Ovary (tissue), 10 donors: ENCODE measurements at places on chromosomes 12 and 14. TPM values are rescaled to one million over a fixed set of nuclear protein-coding genes. Genes with fewer than 3 reads are reported as not detected.

IL22 gene
- not detected for total RNA-seq

DNA sequence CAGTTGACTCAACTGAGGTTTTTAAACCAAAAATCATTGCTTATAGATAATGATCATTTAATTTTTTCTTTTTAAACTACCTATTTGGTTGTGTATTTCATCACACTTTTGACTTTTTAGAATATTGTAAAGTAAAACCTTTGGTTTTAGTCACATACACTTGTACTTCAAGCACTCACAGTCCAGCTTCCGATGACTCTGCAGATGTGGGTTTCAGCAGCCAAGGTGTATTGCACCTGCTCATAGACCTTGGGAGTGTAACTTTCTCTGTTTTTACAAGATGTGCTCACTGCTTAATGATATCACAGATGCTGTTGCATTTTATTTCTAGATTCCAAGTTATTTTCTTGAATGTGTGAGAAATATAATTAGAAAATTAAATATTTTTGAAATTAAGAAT, 188.3 kb upstream of the SLC38A2 start:
- H3K4me1 ChIP-seq = peaks cover 2% of the 10 kb centered on the region
- H3K27me3 ChIP-seq = no peaks in the 10 kb centered on the region
- no peak overlapping the region for H3K4me3 ChIP-seq
- H3K27ac ChIP-seq = no peak overlapping the region
- DNase-seq = no peak
- no peaks in the 10 kb centered on the region for H3K36me3 ChIP-seq

B4GALNT1 gene
- total RNA-seq = 0.56 TPM

USP15 gene
- total RNA-seq = 46.6 TPM

GRCh38 chr12:70254225-70254624, 11.0 kb downstream of the CNOT2 start:
- no peaks in the 10 kb centered on the region for H3K36me3 ChIP-seq
- no peak overlapping the region for H3K4me3 ChIP-seq
- H3K27ac ChIP-seq = no peak overlapping the region
- peaks cover 3% of the 10 kb centered on the region for H3K4me1 ChIP-seq
- H3K27me3 ChIP-seq = no peaks in the 10 kb centered on the region

WSB2 gene
- 16.2 TPM for total RNA-seq

GRCh38 chr12:88625356-88625755, 45.1 kb upstream of the KITLG start:
- no peak for DNase-seq
- H3K4me3 ChIP-seq = no peak overlapping the region
- H3K27ac ChIP-seq = no peak overlapping the region
- H3K36me3 ChIP-seq = no peaks in the 10 kb centered on the region
- H3K27me3 ChIP-seq = no peaks in the 10 kb centered on the region

NKX2-1 gene
- total RNA-seq = not detected

DNA sequence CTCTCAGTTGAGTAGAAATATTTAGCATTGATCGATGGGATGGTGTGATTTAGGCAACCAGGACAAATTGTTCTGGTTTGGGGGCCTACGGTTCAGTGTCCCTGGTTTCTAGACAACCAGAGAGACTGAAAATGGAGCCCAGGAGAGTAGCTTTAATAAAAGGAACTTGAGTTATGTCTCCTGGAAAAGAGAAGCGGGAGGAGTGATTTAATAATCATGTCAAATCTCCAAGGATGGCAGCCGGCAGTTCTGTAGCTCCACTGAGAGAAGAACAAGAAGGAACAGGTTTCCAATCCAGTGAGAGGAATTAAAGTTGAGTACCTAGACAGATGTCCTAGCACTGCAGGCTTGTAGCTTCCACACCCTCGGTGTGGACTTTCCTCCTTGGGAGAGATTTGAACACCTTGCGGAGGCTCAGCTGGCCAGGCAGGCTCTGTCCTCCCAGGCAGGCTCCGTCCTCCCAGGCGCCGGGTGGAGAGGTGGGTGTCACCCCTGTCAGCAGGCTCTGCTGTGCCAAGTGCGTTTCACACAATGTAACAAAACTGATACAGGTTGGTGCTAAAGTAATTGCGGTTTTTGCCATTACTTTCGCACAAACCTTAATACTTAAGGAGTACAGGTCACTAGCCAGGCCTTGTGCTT, 45.9 kb downstream of the SLC6A12 start:
- H3K36me3 ChIP-seq = no peaks in the 10 kb centered on the region
- no peaks in the 10 kb centered on the region for H3K4me1 ChIP-seq
- no peak for DNase-seq
- H3K27me3 ChIP-seq = no peaks in the 10 kb centered on the region
- no peak overlapping the region for H3K4me3 ChIP-seq

DNA sequence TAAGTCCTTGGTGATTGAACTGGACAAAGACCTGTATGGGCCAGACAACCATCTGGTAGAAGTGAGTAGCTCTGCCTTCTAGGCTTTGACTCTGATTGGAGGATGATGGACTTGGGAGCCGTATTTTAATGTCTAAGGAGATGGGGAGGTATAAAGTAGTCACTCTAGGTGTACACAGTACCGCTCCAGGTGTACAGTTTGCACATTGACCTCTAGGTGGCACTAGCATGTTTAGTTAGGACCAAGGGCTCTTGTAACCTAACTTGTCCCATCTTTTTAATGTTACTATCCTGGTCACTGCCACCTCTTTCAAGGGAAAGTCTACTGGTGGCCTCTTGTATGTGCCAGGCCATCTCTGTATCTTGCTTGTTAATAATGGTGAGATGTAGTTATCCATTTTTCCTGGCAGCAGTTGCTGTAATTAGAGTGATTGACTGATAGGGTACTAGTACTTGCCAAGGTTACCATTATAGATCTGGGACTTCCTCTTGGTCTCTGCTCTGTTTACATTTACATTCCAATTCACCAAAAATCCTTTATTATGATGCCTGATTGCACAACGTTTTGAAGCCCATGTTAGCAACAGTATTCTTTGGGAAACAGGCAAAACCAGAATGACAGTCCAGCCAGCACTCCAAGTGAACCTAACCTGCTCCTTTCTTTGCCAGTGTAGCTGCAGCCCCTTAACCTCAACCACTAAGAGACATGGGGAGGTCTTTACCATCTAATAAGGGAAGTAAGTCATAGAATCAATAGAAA, 3.6 kb downstream of the SMARCD1 start:
- no peak overlapping the region for H3K4me3 ChIP-seq
- peaks cover 2% of the 10 kb centered on the region for H3K4me1 ChIP-seq
- DNase-seq = no peak
- H3K36me3 ChIP-seq = no peaks in the 10 kb centered on the region
- no peak overlapping the region for H3K27ac ChIP-seq
- H3K27me3 ChIP-seq = no peaks in the 10 kb centered on the region

A2ML1 gene
- total RNA-seq = 0.20 TPM

- no peaks in the 10 kb centered on the region for H3K4me1 ChIP-seq
- no peaks in the 10 kb centered on the region for H3K27me3 ChIP-seq
- H3K27ac ChIP-seq = no peak overlapping the region
- H3K36me3 ChIP-seq = no peaks in the 10 kb centered on the region
These were observed 132.6 kb downstream of the NTS start for GRCh38 chr12:86006727-86007126.

- no peak for DNase-seq
- H3K27me3 ChIP-seq = no peaks in the 10 kb centered on the region
- no peaks in the 10 kb centered on the region for H3K36me3 ChIP-seq
- no peak overlapping the region for H3K27ac ChIP-seq
- no peak overlapping the region for H3K4me3 ChIP-seq
These were observed 83.9 kb downstream of the EP400 start for GRCh38 chr12:132033627-132034026.

RNASE4 gene
- total RNA-seq = 42.0 TPM

GRCh38 chr12:12686472-12686871, 9.5 kb downstream of the GPR19 start:
- H3K27ac ChIP-seq = no peak overlapping the region
- no peak for DNase-seq
- H3K4me3 ChIP-seq = no peak overlapping the region

SLCO1B1 gene
- not detected for total RNA-seq

DNA sequence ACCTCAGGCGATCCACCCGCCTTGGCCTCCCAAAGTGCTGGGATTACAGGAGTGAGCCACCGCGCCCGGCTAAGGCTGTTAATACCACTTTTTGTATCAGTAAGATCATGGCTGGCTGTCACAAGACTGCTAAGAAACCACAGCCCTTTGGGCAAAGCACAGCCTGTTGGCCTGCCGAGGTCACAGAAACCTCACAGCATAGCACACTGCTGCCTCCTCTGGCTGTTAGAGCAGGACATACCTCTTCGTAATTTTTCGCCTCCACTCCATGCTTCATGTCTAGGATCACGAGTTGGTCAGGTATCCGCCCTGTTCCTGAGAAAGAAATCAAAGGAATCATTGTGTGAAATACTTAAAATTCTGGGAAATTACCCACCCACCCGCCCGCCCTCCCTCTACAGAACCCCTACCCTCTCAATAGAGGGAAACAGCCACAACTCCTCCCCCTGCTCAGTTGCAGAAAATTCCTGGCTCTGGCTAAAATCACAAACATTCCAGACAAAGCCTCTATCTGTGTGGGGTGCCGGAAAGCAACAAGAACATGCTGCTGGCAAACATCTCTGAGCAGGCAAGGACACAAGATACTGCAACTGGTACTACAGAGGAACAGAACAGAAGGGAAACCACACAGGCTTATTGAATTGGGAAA, 20.7 kb upstream of the NEK9 start:
- peaks cover 20% of the 10 kb centered on the region for H3K4me1 ChIP-seq
- H3K4me3 ChIP-seq = no peak overlapping the region
- no peaks in the 10 kb centered on the region for H3K27me3 ChIP-seq
- H3K36me3 ChIP-seq = no peaks in the 10 kb centered on the region

ART4 gene
- 0.41 TPM for total RNA-seq

KRT75 gene
- total RNA-seq = not detected

DNA sequence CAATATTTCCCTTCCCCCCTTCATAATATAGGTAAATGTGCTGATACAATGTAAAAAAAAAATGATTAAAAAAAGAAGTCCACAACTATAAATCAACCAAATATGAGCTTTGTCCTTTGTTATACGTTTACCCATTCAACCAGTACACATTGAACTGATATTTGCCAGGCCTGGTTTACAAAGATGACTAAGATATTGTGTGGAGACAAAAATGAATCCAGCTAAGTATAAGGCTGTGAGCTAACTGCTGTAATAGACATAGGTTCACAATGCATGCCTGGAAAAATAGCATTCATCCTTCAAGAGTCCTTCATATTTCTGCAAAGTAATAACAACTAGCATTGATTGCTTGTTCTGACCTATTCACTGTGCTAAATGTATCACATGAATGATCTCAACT, 6.9 kb downstream of the C12orf56 start:
- H3K27me3 ChIP-seq = no peaks in the 10 kb centered on the region
- no peaks in the 10 kb centered on the region for H3K36me3 ChIP-seq
- no peak for DNase-seq
- no peaks in the 10 kb centered on the region for H3K4me1 ChIP-seq

GRCh38 chr14:72142328-72142727, 210.1 kb downstream of the RGS6 start:
- no peak overlapping the region for H3K27ac ChIP-seq
- H3K4me1 ChIP-seq = no peaks in the 10 kb centered on the region
- H3K27me3 ChIP-seq = no peaks in the 10 kb centered on the region
- no peak overlapping the region for H3K4me3 ChIP-seq
- H3K36me3 ChIP-seq = no peaks in the 10 kb centered on the region

- H3K4me1 ChIP-seq = peaks cover 9% of the 10 kb centered on the region
- H3K27me3 ChIP-seq = no peaks in the 10 kb centered on the region
- peak; percentile 49 for DNase-seq
- no peaks in the 10 kb centered on the region for H3K36me3 ChIP-seq
These were observed 120.7 kb downstream of the AACS start for GRCh38 chr12:125185740-125186470.

DNA sequence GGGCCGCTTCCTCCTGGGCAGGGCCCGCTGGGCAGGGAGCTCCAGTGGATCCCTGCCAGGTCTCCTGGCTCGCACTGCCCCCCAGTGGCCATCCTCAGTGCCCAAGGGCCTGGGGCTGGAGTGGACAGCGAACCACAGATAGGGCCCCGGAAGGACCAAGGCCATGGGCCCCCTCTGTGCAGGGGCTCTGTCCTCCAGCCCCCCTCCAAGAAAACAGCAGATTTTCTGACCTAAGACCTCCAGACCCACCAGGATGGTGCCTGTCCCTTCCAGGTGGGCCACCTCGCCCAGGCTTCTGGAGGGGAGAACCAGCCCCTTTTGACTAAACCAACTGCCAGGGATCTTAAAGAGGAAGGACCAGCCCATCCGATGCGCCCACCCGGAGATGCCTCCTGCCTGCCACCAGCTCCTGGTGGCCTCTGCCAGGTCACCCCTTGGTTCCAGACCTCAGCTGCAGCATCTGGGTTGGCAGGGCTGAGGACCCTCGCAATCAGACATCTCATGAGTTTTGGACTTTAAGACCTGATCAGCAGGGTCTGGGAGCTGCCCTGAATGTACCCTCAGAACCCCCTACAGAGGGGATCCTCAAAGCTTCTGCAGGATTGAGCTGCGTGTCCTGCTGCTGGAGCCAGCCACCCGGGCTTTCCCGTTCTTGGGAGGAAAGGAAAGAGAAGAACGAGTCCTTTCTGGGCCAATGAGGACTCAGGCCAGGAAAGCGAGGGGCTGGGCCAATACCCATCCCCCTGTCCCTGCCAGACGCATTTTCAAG, 325.8 kb upstream of the DIO3 start:
- no peak overlapping the region for H3K27ac ChIP-seq
- no peaks in the 10 kb centered on the region for H3K27me3 ChIP-seq
- DNase-seq = no peak
- no peak overlapping the region for H3K4me3 ChIP-seq

HPD gene
- 1.2 TPM for total RNA-seq

DNA sequence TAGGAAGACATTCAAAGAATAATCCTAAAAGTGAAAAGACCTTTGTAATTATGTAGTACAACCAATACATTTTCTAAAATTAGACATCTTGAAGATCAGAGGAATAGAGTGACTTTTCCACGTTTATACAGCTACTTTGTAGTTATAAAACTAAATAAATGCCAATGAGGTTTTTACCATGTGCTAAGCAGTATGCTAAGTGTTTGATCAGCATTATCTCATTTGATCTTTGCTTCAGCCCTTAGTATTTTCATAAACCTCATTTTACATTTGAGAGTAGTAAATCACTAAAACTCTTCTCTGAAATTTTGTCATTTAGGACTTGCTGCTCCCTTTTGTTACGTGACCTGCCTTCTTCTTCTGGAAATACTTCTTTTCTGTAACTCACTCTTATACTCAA, 13.6 kb downstream of the MBIP start:
- no peaks in the 10 kb centered on the region for H3K36me3 ChIP-seq
- no peak overlapping the region for H3K27ac ChIP-seq
- no peaks in the 10 kb centered on the region for H3K4me1 ChIP-seq
- no peaks in the 10 kb centered on the region for H3K27me3 ChIP-seq

- H3K27me3 ChIP-seq = no peaks in the 10 kb centered on the region
- H3K36me3 ChIP-seq = no peaks in the 10 kb centered on the region
- H3K4me1 ChIP-seq = no peaks in the 10 kb centered on the region
These were observed 150.1 kb upstream of the FSCB start for GRCh38 chr14:44657203-44657602.

DNA sequence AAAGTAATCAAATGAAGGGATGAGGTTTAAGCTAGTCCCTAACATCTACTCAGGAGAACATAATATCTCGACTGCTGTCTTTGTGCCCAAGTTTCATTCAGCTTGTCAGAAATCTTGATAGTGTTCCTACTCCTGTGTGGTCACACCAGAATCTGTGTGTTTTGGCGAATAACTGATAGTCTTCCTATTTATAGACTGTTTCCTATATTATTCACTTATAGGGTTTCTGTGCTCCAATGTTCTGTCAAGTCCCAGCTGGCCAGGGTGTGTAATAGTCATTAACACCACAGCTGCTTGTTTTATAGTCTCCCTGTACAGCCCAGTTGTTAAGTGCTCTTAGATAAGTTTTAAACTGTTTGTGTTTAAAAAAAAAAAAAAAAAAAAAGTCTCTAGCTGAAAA, 45.9 kb downstream of the GPR135 start:
- DNase-seq = no peak
- no peak overlapping the region for H3K4me3 ChIP-seq
- H3K4me1 ChIP-seq = peaks cover 4% of the 10 kb centered on the region
- H3K27me3 ChIP-seq = no peaks in the 10 kb centered on the region
- H3K27ac ChIP-seq = no peak overlapping the region

KRT82 gene
- not detected for total RNA-seq
